ENCODE measurements at places on chromosomes 3 and 15.

DNA sequence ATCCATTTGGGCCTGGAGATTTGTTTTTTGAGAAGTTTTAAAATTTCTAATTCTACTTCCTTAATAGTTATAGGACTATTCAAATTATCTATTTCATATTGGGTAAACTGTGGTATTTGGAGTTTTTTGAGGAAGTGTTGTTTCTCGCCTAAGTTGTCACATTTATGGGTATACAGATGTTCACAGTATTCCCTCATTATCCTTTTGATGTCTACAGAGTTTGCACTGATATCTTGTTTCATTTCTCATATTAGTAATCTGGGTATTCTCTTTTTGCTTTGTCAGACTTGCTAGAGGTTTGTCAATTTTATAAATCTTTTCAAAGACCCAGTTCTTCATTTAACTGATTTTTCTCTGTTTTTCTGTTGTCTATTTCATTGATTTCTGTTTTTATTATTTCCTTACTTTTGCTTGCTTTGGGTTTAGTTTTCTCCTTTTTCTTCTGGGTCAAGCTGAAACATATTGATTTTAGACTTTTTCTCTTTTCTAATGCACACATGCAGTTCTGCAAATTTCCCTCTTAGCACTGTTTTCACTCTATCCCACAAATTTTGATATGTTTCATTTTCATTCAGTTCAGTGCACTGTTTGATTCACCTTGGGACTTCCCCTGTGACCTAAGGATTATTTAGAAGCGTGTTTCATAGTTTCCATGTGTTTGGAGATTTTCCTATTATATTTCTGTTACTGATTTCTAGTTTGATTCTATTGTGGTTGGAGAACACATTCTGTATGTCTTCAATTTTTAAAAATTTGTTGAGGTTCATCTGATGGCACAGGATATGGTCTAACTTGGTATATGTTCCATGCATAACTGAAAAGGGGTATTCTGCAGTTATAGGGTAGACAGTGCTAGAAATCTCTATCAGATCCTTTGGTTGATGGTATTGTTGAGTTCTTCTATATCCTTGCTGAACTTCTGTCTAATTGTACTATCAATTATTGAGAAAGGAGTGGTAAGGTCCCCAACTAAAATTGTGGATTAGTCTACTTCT lies 79.6 kb downstream of the SUMF1 start:
- DNase-seq: no peak

GRCh38 chr3:196159952-196160804 lies 51.0 kb downstream of the ZDHHC19 start:
- no peak for DNase-seq

DNA sequence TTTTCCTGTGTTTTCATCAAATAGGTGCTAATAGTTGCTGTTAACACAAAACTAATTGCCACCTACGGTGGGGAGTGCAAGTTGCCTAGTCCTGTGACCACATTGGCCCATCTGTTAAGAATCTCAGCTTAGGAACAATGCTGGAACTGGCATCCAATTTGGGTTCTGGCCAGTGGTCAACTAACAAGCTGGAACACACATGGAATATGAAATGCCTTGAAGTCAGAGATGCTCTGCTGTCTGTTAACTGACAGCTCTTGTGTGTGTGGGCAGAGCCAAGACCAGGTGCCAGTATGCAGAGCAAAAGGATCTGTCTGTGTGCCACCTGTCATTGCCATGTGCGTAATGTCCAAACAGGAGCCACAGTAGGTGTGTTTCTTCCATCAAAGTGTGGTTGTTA lies 460.8 kb downstream of the ROBO2 start:
- DNase-seq: no peak

DNA sequence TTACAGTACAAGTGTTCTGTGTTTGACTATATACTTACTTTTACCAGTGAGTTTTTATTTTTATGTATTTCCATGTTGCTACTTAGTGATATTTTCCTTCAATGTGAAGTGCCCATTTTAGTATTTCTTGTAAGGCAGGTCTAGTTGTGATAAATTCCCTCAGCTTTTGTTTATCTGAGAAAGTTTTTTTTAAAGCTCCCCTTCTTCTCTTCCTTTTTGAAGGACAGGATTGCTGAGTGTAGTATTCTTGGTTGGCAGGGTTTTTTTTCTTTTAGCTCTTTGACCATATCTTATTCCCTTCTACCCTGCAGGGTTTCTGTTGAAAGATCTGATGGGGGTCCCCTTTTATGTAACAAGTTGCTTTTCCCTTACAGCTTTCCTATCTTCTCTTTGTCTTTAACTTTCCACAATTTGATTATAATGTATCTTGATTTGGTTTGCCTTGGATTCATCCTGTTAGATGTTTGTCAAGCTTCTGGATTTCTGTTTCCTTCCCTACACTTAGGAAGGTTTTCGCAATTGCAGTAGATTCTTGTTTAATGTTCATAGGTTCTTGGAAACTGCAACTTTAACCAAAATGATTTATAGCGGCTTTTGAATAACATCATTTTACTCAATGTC lies 7.9 kb downstream of the PLAAT1 start:
- DNase-seq: no peak

DNA sequence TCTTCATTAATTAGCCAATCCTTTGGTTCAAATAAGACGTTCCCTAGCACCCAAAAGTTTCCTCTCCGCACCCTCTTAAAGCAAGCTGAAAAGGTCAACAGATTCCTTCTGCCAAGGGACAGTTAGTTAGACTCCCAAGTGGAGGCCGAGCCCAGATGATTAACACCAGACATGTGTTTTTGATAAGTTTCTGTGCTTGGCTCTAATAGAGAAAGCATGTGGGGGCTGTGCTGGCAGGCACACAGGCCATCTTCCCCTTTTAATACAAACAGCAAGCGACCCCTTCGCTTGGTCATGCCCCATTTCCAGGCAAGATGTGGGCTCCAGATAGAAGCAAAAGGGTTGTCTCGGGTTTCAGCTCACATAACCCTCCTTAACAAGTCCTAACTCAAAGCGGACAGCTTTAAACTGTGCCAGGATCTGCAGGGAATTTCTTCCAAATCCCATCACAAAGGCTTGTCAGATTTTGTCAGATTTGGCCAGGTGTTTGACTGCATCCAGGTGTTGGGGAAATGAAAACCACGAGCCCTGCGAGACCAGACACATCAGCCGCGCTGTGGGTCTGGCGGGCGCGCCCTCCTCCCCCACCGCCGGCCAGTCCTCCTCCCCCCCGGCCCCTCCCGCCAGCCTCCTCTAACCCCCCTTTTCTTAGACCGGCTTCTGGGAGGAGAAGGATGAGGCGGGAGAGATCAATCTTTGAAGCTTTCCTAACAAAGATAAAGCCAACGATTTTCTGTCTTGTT lies 3.3 kb downstream of the HES1 start:
- peak; percentile 44 for DNase-seq

DNA sequence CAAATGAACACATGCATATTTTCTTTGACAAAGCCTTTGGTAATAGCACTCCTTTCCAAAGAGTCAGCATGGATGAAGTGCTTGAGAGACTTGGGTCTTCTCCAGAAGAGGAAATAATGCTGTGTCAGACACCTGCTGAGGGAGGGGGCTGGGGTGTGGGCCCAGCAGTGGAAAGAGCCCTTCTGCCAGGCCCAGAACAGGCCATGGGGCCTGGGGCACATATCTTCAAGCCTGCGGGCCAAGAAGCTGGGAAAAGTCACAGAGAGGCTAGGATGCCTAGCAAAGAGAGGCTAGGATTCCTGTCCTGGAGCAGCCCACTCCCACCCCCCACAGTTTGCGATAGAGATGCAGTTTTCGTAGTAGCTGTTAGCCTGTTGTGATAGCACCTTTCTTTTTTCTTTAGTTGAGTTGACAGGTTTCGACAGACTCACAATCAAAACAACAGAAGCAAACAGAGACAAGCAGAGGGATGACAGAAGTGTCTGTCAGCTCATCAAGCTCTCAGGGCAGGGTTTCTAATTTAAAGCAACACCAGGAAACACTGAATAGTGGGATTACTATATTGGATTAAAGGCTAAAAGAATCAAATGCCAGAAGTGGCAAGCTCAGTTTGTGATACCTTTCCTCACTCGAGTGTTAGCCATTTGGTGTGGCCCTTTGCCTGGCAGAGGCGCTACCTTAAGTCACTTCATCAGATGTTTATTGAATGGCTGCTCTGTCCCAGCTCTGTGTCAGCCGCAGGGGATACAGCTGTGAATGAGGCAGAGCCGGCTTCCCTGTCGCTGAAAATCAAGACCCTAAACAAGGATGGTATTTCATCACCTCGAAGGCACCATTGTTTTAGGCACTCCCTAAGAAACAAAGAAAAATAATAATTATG lies 19.0 kb downstream of the CMTM7 start:
- DNase-seq: no peak

DNA sequence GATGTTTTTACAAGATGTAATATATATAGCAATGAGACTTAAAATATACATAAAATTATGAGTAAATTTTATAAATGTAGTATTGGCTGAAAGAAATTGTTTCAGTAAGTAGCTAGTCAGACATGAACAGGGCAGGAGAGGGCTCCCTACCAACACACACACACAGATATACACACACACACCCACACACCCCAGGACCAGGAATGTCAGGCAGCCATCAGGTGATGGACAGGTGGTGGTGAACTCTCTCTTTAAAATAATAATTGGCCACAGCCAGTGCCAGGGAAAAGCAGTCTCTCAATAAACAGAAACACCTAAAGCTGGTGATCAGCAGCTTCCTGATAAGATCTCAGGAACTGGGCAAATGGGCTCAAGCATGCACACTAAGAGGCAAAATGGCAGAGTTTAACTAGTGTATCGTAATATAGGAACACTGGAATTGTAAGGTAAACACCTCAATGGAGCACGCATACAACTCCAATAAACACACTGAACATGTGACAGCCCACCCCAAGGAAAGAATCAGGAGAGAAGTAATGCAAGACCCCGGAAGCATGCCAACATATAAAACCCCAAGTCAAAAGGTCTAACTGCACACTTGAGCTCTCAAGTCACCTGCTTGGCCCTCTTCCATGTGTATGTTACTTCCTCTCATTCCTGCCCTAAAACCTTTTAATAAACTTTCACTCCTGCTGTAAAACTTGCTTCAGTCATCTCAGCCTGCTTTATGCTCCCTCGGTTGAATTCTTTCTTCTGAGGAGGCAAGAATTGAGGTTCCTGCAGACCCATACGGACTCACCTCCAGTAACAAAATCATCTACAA lies 1034.1 kb upstream of the SEMA6D start:
- no peak for DNase-seq

DNA sequence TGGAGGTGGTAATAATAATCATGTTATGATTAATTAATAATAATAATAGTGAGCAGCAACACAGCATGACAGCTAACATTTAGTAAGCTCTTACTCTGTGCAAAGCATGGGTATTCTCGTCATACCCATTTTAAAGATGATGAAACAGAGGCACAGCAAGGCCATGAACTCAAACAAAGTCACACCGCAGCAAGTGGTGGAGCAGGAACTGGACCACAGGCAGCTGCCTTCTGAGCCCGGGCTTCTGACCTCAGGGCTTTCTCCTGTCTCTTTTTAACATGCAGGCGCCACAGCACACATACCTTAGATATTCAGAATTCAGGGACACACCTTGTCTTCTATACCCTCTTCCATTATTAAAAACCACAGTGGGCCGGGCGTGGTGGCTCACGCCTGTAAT lies 50.7 kb upstream of the SPATA12 start:
- DNase-seq: no peak

DNA sequence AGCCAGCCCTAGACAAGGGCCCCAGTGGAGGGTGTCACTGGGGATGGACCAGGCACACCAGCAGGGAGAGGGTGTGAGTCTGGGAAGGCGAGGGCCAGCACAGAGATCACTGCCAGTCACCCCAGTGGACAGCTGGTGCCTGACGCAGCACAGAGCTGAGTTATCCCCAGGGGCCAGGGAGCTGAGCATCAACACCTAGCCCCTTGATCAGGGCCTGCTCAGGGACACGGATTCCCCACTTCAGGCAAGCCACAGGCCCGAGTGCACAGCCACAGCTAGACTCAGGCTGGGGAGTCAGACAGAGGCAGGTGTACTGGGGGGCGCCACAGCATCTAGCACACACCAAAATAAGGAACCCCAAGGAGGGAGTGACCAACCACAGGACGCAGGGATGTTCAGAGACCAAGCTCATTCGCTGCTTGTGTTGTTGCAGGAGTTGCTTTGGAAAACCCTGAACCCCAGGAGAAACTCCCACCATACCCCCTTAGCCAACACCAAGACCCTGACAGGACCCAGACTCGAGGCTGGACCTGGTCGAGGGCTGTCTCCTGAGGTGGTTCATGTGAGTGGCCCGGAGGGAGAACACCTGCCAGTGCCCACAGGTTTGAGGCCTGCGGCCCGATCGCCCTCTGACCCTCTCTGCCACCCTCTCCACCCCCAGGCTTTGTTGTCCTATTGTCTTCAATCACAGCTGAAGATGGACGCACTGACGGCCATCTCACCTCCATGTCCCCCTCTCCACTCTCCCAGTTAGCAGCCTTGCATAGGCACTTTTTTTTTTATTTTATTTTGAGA lies 146.8 kb downstream of the TPRA1 start:
- DNase-seq: no peak

GRCh38 chr3:179272385-179272784 lies 21.5 kb upstream of the KCNMB3 start:
- DNase-seq: no peak

- no peak for DNase-seq
Observed at GRCh38 chr3:15199493-15200105, 6.4 kb upstream of the CAPN7 start.

DNA sequence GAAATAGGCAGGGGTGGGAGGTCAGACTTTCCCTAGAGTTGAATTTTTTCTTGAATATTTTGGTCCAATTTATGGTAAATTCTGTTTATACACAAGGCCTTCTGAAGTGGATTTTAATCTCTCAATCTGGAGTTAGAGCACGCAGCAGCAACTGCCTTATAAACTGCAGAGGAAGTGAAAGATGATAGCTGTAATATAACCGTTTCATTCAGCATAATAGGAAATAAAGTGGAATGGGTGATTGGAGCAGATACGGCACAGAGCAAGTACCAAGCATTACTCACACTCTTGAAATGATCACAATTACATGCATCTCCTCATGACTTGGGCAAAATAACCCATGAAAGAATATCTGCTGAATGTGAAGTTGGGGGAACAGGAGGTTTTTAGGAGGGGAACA lies 106.8 kb downstream of the ARRDC4 start:
- DNase-seq: no peak

GRCh38 chr3:69330891-69331400 lies 54.9 kb downstream of the FRMD4B start:
- DNase-seq: no peak

DNA sequence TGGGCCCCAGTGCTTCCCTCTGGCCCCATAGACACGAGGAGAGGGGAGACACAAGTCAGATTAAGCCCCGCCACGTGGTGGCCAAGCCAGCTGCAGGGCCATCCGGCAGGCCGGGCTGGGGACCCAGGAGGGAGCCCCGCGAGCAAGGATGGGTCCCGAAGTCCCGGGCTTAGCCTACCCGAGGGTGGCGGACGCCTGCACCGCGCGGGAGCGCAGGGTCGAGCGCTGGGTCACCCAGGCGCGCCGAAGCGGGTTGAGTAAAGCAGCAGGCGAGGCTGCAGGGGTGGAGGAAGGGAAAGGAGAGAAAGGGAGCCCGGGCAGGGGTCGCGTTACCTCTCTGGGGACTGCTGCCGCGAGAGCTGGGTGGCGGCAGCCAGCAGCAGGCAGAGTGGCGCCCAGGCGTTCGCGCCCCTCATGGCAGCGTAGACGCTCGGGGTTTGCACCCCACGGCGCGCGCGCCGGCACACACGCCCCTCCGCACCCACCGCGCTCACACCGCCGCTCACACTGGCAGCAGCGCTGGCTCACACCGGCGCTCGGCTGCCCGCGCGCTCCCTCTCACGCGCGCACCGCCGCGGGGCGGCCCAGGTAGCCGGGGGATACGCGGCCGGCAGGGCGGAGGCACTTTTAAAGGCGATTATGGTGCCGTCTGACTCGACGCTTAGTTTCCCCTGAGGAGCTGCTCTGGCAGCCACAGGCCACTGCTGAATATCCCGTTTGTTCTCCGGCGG lies at the start of gene PCOLCE2:
PCOLCE2 (minus strand) TSS at position 603 of the 731 bp plus-strand sequence; CDS start at position 416, 187 bp downstream.
- DNase-seq: peak; percentile 64

Measured in left ventricle myocardium superior (tissue), 1 donor.